ENCODE measurements at places on chromosomes 16 and 17.
A peak's percentile ranks its signal among the peaks of the same experiment; 100 is the strongest.

DNA sequence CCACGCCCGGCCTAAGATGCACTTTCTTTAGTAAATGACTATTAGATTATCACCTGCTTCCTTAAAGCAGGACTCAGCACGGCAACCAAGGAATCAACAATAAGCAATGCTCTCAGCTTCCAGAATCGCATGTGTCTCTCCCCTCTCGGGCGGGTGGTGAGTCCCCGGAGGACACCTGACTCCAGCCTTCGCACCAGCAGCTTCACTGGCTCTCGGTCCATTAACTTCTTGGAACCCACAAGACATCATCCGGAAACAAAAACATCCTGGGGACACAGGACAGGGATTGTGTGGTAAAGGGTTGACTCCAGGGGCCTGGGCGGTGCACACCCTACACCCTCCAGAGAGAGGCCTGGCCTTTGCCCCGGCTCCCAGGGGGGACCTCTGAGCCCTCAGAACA lies 22.7 kb downstream of the UTS2R start:
- DNase-seq: no peak

DNA sequence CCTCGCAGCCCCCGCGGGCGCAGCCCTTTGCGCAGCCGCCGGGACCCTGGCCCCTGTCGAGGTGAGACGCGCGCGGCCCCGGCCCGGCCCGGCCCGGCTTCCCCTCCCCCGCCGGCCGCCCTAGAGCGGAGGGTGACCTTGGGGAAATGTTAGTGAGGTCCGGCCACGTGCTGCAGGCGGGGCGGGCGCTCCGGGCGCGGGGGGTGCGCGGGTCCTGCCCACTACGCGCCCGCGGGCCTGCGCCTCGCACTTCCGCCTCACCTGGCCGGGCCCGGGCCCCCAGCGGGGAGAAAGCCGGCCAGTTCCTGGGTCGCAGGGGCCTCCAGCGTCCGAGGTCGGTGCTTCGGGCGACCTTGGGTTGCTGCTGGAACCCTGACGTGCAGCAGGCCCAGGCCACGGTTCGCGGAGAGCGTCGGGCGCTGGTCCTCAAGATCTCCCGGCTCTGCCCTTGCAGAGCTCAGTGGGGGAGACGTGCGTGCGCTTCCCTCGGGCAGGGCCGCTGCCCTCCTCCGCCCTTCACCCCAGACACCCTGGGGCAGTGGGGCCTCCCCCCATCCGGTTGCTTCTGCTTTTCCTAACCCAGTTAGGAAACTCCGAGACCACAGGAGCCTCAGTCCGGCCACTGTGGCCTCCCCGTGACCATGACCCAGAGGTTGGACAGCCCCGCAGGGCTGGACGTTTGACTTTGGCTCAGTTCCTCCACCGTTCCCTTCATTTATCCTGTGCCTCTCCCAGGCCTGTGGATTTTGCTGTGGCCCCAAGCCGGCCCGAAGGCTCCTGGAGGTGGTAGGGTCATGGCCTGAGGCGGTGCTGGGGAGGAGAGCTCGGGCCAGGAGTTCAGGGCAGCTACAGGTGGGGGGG lies 791 bp downstream of the MCRIP2 start:
- peak; percentile 37 for DNase-seq

- peak; percentile 53 for DNase-seq
Measured at GRCh38 chr16:2983706-2984136, 3.5 kb upstream of the PKMYT1 start.

DNA sequence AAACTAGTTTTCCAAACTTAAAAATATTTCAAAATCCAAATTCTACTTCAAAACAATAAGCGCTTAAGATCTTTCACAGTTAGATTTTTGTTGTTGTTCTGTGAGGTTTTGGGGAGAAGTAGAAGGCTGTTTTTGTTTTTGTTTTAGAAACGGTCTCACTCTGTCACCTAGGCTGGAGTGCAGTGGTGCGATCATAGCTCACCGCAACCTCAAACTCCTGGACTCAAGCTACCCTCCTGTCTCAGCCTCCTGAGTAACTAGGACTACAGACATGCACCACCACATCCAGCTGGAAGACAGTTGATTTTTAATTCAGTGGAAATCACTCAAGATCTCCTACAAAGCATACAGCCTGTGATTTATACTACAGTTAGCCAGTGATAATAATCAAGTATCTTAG lies 2.7 kb downstream of the SHCBP1 start:
- DNase-seq: no peak

DNA sequence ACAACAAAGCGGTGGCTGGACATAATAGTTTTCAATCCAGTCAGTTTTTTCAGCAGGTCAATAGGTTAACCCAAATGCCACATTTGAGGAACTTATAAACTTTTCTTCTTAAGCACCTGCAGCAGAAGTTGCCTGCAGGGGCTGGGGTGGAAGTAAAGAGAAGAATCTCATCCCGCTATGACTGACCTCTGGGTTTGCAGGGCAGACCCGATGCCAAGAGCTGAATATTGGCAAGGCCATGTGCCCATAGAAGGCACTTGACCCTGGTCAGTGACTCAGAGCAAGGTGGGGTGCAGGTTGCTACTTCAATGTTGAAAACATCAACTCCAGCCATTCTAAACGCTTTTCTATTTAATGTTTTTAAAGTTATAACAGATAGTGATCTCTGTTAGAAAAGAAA lies 17.9 kb upstream of the SMPD3 start:
- no peak for DNase-seq

DNA sequence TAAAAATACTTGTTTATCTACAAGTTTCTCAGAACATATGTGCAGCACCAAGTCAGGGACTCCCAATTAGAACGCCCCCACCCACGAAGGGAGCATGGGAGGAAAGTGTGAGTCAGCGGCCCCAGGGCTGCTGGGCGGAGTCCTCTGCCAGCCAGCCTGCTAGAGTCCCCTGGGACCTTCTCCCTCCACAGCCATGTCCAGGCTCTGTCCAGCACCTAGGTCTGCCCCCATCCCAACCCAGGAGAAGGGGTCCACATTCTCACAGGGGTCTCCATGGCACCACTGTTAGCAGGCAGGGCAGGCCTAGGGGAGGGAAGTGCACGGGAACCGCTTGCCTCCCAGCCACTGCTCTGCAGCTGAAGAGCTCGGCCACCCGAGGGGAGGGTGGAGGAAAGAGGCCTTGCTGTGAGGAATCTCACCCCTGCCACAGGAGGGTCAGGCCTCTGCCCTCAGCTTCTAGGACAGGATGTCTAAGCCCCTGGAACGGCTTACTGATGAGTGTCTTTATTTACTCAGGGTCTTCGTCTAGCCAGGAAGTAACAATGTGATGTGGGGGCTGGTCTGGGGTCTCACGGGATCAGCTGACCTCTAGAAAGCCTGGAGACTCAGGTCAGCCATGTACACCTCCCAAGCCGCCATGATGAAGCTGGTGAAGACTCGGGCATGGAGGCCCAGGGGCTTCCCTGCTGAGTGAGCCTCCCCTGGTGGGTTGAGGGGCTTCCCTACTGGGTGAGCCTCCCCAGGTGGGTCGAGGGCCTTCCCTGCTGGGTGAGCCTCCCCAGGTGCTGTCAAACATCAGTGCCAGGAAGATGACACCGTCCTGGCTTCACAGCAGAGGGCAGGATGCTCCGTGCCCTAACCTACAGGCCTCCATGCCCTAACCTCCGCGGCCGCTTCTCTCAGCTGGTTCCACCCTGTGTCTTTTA lies 190.3 kb downstream of the RBFOX3 start:
- peak; percentile 9 for DNase-seq

DNA sequence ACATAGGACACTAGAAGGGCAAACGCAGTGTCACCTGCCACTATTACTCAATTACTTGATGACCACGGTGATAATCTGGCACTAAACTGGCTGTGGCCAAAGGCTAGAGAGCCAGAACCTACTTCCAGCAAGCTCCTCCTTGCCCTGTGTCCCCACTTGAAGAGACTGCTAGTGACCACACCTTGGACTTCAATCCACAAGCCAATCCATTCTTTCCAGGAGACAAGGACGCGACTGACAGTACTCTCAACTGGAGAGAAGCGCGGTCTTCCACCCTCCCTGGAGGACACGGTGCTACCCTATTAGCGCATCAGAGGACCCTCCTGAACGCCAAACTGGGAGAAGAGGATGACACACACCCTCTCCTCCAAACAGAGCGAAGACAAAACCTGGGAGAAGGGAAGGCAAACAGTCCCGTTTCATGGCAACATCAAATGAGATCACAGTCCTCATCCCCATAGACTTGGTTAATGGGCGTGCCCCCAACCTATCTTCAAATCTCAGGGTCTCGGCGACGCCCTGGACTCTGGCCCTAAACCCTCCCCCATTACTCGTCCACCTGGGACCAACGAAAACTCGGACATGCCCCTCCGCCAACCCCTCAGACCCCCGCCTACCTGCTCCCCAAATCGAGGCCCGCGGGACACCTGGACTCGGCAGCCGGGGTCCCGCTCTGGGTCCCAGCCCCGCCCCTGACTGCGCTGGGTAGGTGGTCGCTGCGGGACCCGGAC lies 508 bp downstream of the FLCN start:
- DNase-seq: no peak

DNA sequence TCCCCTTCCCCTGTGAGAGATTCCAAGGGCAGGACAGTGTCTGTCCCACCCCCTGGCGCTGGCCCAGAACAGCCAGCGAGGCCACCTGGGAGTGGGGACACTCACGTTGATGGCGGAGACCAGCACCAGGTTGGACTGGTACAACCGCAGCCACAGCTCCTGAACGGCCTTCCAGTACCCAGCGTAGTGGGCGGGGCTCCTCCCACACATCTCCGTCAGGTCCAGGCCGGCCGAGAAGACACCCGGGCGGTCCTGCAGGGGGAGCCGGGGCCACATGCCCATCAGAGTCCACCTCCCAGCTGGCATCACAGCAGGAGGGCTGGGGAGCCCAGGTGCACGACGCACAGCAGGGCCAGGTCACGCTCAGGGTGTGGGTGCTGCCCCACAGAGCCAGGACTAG lies 7.1 kb downstream of the ECI1 start:
- DNase-seq: no peak

- no peak for DNase-seq
Measured at GRCh38 chr17:17537311-17538099, 41.3 kb upstream of the RASD1 start.

DNA sequence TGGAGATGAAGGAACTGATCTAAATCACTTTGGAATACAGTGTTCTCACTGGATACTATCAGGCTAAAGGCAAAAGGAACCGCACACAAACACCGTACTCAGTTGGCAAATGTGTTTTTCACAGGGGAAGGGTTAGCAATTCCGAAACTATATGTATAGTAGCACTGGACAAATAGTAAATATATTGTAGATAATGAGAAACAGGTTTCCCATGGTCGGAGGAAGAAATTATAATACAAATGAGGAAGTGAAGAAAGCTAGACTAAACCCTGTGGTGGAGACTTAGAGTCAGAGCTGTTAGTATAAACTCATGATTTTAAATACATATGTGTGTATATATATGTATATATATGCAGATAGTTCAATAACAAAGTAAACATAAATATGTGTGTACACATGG lies 414.1 kb upstream of the SALL1 start:
- DNase-seq: no peak

DNA sequence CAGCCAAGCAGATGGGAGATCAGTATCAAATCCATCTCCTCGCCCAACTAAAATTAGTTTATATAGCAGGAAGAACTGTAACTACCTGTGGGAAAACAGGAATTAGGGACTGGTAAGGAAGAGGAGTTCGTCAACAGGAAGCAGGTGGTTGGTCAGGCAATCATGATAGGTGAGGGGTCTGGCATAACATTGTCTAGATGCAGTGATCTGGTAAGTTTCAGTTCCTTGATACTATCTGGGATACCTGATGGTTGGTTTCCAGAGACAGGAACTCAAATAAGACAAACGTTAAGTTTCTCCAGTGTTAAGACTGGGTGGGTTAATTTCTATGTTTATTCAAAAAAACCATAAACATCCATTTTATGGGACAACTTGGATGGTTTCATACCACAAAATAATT lies 53.8 kb downstream of the CEP112 start:
- DNase-seq: no peak

- no peak for DNase-seq
Measured at GRCh38 chr16:3599922-3600321, 11.5 kb downstream of the SLX4 start.

- DNase-seq: no peak
Measured at GRCh38 chr17:80856863-80857755, 134.5 kb upstream of the CHMP6 start.

- no peak for DNase-seq
Measured at GRCh38 chr16:3609895-3610697, 1.3 kb downstream of the SLX4 start.

GRCh38 chr17:9880582-9880999 lies 24.5 kb downstream of the RCVRN start:
- DNase-seq: no peak

DNA sequence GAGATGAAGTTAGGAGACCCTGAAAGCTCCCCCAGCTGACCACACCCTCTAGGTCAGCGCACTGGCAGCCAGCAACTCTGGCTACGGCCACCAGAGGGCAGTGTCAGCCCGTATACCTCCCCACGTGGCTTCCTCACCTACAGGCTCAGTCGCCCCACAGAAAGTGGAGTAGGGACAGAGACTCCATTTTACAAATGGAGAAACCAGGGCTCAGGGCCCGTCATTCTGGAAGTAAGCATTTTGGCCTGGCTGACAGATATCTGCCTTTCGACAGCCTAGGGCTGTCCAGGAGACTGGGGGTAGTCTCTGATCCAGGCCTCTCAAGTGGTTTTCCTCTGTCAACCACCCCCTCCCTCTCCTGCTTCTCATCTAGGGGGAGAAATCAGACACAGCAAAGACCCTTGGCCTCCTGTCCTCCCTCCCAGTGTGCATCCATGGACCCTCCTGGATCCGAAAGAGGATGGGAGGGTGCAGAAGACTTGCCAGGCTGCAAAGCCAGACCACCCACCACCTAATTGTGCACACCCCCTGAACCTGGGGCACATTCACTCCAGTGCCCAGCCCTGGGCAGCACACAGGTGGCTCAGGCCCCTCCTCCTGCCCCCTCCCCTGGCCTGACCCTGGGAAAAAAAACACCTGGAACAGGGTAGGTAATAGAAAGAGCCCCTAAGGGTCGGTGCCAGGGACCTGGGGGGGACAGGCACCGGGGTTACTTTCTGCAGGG lies 3.8 kb upstream of the HAP1 start:
- peak; percentile 51 for DNase-seq

- no peak for DNase-seq
Measured at GRCh38 chr16:86768228-86768791, 190.0 kb downstream of the FOXL1 start.

DNA sequence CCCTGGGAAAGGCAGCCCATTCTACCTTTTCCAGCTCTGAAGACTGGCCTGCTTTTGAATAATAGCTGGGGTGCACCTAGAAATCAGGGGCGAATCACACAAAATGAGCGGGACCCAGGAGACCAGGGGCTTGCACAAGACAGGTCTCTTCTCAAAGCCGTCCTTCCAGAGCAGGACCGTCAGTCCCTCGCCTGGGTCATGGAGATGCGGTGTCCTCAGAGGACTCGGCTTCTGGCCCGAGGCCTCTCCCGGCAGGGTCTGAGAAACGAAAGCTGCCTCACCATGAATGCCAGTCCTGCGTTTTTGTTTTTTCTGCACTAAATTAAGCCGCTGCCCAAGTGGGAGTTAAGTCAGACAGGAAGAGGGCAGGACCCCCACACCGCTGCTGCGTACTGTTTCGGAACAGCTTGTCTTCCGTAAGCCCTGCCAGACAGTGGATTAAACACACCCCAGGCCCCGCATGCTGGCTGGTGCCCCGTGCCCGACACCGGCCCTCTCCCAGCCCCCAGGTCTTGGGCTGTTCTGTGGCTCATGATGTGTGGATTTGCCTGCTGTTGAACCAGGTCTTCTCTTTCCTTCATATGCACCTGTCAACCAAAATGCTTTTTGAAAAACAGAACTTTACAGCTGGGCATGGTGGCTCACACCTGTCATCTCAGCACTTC lies 142.1 kb upstream of the RPH3AL start:
- no peak for DNase-seq
